LHCN-M2 (cell line): ENCODE measurements at places on chromosomes 1 and 21. TPM values are rescaled to one million over a fixed set of nuclear protein-coding genes. Genes with fewer than 3 reads are reported as not detected.

DYNLT5 gene
- 4.9 and 5.7 TPM in 2 replicates for total RNA-seq

SUSD4 gene
- total RNA-seq, result 0.92 and 3.8 TPM in 2 replicates

C1orf94 gene
- total RNA-seq, result not detected in 2 replicates

FCRL5 gene
- not detected in 2 replicates for total RNA-seq

AMY1A gene
- total RNA-seq, result not detected in 2 replicates

CD5L gene
- total RNA-seq, result not detected in 2 replicates

CFAP45 gene
- total RNA-seq, result 0.34 and 1.2 TPM in 2 replicates

CD1B gene
- not detected in 2 replicates for total RNA-seq

ELAPOR1 gene
- total RNA-seq, result 0.17 and 0.38 TPM in 2 replicates

DNA sequence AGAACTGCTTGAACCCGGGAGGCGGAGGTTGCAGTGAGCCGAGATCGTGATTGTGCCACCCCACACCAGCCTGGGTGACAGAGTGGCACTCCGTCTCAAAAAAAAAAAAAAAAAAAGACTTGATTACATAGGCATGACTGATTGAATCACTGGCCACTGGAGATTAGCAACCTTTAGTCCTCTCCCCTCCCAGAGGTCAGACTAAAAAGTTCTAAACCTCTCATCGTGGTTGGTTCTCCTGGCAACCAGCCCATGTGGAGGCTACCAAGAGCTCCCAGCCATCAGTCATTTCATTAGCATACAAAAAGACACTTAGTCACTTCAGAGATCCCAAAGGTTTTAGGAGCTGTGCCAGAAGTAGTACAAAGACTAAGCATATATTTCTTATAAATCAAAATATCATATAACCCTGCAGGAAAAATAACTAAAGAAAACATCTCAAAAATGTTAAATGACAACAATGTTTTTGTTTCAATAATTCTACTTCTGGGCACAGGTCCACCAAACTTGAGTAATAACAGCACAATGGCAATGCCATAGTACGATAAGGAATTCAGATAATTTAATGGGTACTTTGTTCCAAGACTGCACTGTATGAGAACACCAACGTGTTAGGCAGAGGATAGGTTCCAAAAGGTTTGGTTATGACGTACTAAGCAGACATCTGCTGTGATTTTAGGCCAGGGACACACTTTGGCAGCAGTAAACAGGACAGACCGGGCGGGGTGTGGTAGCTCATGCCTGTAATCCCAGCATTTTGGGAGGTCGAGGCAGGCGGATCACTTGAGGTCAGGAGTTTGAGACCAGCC, 18.1 kb downstream of the USP48 start:
- peak; percentile 94 for DNase-seq

DNA sequence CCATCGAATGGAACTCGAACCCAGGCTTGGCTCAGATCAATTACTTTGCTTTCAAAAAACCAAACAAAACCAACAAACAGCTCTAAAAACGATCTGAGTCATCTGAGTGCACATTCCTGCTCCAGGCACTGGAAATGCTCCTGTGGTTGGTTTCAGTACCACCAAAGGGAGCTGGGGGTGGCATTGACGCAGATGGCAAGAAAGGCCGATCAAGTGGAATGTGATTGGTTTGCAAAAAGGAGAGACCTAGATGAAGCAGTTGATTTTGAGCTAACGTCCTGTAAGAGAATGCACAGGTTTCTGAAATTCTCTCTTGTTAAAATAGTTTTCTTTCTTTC, 39.5 kb downstream of the PIK3CD start:
- peak; percentile 77 for DNase-seq

- no peak for DNase-seq
Observed at GRCh38 chr1:2880086-2880485, 78.6 kb upstream of the TTC34 start.

DNA sequence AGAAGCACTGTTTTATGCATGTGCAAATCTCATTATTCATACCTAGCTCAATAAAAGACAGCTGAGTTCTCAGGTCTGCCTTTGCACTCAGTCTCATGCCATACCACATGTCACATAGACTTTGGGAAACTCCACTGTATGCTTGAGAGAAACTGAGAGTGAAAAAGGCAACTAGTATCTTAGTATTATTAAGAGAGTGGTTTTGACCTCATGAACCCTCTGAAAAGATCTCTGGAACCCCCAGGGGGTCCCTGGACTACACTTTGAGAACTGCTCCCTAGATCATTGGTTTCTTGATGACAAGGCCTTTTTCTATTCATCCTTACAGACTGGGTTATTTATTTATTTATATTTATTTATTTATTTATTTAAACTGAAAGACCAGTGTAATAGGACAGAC, 3.7 kb upstream of the RHEX start:
- DNase-seq, result no peak

DNA sequence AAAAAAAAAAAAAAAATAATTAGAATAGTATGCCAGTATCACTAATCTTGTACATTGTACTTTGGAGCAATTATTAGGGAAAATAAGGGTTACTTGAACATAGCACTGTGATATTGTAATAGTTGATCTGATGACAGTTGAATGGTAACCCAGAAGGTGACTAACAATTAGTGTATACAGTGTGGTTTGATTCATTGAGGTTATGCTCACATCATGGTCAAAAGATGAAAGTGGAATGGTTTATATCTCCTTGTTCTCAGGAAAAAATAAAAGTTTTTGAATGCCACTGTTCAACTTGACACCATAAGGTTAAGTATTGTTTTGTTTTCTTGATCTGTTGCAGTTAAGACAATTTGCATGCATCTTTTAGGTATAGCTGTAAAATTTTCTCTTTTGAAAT, 87.0 kb downstream of the GPR52 start:
- DNase-seq, result peak; percentile 68

DNA sequence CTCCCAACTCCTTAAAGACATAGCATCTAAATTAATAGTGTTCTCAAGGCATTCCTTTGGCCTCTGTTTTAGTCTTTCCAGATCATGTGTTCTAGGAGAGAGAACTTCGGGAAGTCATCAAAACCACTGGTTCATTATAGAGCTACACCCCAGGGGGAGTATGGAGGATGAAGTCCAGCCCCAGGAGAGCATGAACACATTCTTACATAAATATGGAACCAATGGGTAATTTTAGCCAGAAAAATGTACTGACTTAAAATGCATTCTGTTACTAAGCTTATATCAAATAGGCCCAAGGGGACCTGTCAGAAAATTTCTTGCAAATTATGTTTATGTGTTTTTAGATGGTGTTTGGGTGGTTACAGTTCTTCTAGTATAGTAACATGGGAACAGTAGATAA, 165.2 kb downstream of the NTMT2 start:
- DNase-seq, result no peak

- peak; percentile 51 for DNase-seq
Observed at GRCh38 chr1:30782361-30783255, 25.0 kb upstream of the LAPTM5 start.

DNA sequence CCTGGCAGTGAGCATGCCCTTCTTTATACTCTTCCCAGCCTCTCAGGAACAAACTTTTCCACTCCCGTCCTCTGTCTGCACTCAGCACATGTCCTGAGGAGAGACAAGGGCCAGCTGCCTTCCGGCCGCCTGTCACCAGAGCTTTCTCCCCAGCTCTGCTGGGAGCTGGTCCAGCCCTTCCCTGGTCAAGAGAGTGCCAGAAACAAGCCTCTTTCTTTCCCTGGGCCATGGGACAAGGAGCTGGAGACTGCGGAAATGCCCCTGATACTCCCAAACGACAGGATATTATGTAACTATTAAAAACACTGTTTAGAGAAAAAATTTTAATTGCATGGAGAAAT, 10.4 kb downstream of the LAMB3 start:
- DNase-seq, result no peak

DNA sequence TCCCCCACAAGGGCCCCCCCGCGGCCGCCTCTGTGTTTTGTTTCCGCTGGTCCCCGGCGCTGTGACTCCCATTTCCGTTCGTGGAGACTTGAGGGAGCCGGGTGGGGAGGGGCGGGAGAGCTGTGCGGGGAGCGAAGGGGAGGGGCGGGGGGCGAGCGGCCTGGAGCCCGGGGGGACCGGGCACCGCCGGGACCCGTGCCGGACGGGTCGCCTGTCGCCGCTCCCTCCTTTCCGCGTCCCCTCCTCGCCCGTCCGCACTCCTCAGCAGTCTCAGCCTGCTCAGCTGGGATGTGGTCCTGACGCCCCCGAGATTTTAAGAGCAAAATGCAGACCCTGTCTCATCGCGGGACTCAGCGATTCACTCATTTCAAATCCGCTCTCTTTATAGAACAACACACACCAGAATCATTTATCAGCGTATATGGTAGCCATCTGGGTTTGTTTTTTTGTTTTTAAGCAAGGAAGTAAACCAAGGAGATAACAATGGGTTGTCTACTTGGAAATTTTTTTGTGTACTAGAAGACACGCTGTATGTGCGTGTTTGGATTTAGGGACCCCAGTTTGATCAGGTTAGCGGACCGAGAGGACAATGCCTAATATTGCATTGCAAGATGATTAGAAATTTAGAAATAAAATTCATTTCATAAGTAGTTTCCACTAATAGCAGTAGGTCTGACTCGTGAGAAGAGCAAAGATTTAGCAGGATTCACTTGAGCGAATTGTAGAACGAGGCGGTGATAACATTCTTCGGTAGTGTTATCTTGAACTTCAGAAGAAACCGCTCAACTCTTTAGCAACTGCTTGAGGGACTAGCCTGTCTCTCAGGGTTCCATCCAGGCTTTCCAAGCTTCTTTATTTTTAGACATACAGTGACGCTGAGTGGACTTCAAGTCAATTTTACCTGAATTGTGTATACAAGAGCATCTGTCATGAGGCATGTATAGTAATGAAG, 1.1 kb downstream of the GABPA start:
- DNase-seq, result peak; percentile 86

DNA sequence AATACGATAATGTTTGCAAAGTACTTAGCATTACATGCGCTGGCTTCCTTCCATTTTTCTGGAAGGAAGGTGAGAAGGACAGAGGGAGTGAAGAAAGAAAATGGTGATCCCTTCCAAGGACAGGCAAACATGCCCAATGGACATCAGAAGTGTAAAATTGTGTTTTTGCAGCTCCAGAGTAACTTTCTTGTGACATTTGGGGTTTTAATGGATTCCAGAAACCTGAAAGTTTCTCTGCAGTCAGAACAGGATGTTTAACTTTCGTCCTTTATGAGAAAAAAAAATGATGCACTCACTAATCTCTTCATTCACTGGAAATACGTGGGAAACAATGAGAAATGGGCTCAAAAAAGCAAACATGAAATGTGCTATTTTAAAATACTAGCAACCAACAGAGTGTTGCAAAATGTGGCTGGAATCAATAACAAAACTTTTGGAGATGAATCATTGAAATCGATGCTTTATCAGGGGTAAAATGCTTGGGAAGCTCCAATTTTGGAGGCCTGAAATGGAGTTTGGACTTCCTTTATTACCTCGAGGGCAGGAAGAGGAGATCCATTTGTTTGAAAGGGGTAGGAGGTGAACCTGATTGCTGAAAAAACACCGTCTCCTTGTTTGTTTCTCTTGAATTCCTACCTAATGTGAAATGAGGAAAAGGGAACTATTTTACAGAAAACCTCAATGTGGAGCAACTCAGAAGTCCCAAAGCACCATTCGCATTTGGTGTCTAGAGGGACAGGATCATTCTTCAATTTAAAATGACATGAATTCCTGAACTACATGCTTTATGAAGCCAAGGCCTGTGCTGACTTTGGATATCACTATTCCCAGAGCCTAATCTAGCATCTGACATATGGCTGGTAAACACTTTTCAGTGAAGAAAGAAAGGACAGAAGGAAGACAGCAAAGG, 129.5 kb downstream of the TRABD2B start:
- DNase-seq, result no peak

- DNase-seq, result no peak
Observed at GRCh38 chr1:227893300-227893948, 54.3 kb downstream of the WNT9A start.

DNA sequence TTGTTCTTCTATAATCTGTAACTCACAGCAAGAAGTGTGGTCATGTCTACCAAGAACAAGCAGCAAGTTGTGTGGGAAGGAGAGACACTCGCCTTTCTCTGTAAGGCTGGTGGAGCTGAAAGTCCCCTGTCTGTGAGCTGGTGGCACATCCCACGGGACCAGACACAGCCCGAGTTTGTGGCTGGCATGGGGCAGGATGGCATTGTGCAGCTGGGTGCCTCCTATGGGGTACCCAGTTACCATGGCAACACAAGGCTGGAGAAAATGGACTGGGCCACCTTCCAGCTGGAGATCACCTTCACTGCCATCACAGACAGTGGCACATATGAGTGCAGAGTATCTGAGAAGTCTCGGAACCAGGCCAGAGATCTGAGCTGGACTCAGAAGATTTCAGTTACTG, 15.5 kb downstream of the CD101 start:
- no peak for DNase-seq

GRCh38 chr1:153474347-153474746, 13.9 kb upstream of the S100A7 start:
- DNase-seq, result no peak

DNA sequence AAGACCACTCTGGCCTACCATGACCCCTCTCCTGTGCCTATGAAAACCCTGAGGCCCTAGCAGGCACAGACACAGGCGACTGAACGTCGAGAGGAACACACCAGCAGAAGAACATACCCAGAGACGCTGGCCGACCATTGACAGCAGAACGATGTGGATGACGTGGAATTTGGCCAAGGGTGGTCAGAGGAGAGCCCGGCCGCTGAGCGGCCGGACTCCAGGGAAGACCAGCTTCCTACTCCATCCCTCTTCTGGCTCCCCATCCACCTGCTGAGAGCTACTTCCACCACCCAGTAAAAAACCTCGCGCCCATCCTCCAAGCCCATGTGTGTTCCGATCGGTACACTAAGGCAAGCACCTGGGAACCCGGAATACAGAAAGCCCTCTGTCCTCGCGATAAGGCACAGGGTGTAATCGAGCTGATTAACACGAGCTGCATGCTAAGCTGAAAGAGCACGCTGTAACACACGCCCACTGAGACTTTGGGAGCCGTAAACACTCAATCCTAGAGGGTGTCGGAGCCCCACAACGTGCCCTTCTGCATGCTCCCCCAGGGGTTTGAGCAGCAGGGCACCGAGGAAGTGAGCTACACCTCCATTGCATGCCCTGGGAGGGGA, 150.3 kb downstream of the CENPF start:
- no peak for DNase-seq

- no peak for DNase-seq
Observed at GRCh38 chr1:159185121-159185520, 13.7 kb downstream of the CADM3 start.

DNA sequence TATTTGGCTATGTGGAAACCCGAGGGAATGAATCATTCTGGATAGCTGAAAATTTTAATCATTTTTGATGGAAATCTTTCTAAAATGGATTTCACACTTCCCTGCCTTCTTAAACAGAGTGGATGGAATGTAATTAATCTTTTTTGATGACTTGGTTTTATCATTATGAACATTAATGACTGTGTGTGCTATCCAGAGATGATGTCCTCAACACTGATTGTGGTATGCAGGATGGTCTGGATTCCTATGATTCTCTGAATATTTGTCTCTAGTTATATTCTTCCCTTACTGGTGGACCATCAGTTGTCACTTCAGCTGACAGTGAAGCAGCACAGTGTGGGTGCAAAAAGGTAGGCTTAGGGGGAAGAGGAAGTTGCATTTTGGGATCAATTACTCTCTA, 513.5 kb downstream of the LMO4 start:
- DNase-seq, result no peak
